HT-29 (cell line): ENCODE measurements at places on chromosomes 6 and 20.

DNA sequence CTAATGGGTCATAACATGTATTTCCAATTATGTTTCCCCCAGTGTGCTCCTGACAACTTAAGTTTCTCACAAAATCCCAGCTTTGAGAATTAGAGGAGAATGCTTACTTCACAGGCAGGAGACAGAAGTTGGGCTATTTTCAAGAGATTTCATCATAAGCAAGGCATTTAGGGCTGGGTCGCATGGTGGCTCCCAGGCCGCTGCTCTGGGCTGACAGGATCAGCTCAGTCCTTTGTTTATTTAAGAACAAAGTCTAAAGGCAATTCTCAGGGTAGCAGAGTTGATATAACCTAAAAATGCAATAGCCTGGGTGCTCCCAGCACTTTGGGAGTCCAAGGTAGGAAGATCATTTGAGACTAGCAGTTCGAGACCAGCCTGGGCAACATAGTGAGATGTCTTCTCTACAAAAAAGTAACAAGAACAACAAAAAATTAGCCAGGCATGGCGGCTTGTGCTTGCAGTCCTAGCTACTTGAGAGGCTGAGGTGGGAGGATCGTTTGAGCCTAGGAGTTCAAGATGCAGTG, 10.9 kb downstream of the FOXQ1 start:
- DNase-seq = no peak

DNA sequence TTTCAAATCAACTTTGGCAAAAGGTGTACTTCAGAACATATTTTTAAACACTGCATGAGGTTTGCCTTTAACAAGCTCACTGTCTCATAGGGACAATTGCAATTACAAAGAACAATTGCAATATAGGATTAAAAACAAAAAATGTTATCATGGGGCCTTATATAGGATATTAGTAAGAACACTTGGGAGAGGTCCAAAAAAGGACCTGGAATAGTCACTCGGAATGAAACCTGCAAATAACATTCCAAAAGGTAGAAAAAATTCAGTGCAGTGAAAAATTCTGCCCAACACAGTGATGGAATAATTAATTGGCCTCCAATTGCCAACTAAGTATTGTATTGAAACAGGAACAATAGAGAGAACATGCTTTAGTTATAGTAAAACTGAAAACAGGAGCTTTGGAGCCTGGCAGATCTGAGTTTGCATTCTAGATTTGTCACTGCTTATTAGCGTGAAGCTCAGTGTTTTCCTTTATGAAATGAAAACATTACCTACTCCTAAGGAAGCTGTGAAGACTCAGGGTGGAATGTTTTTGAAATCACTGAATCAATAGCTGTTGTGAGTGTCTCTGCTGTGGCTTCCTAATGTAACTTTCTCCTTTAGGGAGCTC, 172.6 kb upstream of the BMP5 start:
- DNase-seq = no peak

DNA sequence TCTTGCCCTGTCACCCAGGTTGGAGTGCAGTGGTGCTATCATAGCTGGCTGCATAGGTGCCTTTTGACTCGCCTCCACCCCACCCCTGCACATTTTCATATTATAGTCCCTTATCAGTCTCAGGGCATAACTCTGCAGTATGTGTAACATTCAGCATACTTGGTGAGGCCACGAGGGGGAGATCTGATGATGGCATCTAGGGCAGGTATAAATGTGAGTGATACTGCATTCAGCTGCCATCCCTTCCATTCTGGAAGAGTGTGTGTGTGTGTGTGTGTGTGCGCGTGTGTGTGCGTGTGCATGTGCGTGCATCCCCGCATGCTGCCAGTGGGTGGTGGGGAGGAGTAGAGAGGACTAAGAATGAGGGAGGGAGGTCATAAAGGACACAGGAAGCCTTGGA, 81.4 kb downstream of the JARID2 start:
- peak; percentile 53 for DNase-seq

- peak; percentile 66 for DNase-seq
Measured at GRCh38 chr6:157531169-157531985, 150.4 kb downstream of the ZDHHC14 start.

GRCh38 chr6:148200781-148201180, 141.9 kb upstream of the SASH1 start:
- no peak for DNase-seq
